ENCODE measurements at places on chromosomes 13 and 19. TPM values are rescaled to one million over a fixed set of nuclear protein-coding genes. Genes with fewer than 3 reads are reported as not detected.

LYL1 gene
- 2.9 TPM for total RNA-seq

- DNase-seq = no peak
Observed at GRCh38 chr13:76516586-76516985, 369.6 kb downstream of the KCTD12 start.

TICAM1 gene
- 1.2 TPM for total RNA-seq

PSG2 gene
- total RNA-seq = not detected

GRCh38 chr19:18062028-18062427 is 24.7 kb downstream of the IL12RB1 start:
- no peak for DNase-seq

GRCh38 chr13:69109891-69110525 is 997.6 kb upstream of the ATXN8OS start:
- no peak for DNase-seq

DNA sequence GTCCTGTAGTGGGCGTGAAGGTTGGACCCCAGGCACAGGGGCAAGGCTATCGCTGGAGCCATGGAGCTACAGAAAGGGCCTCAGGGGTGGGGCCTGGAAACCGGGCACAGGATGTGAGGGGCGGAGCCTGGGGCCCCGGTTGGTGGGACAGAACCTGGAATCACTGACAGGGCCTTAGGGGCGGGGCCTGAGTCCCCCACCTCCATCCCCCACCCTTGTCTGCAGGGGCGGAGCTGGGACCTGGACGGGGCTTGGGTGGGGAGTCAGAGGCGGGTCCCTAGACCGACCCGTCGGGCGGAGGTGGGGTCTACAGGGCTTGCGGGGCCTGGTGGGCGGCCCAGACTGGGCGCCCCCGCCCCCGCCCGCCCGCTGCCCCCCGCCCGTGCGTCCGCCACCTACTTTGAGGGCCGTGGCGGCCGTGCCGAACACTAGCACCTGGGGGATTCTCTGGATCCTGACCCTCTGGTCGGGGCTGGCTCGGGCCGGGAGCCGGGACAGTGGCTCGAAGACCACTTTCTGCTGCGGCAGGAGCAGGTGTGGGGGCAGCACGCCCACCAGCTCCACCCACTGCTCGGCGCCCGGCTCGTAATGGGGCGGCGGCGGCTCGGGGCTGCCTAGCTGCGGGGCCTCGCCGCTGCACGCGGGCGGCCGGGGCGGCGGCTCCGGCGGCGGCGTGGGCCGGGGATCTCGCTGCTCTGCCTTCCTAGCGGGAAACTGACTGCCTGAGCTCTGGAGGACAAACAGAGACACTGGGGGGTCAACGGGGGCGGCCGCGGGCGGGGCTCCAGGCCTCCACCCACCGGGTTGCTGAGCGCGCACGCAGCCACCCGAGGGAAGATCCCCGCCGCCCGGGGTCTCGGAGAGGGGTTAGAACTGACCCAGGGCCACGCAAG is 26.3 kb downstream of the DCAF15 start:
- no peak for DNase-seq

- DNase-seq = no peak
Observed at GRCh38 chr13:93270769-93271742, 44.4 kb downstream of the GPC6 start.

DNA sequence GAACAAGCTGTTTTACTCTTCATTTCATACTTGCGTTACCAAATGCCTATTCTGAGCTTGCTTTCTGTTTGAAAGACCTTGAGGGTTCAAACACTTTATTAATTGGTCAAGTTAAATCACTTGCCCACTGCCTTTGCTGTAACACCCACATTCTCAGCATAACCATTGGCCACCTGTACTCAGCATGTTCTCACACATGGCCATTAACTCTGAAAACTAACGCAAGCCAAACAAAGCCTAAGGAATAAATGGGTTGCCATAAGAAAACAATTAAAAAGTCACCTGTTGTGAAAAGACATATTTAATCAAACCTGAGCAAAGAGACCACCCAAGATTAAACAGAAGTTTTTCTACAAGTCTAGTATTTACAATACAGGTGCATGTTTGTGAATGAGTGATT is 517.2 kb upstream of the SPRY2 start:
- no peak for DNase-seq
